H7 (cell line): ENCODE measurements at places on chromosomes 7 and 10. TPM values are rescaled to one million over a fixed set of nuclear protein-coding genes. Genes with fewer than 3 reads are reported as not detected.

DNA sequence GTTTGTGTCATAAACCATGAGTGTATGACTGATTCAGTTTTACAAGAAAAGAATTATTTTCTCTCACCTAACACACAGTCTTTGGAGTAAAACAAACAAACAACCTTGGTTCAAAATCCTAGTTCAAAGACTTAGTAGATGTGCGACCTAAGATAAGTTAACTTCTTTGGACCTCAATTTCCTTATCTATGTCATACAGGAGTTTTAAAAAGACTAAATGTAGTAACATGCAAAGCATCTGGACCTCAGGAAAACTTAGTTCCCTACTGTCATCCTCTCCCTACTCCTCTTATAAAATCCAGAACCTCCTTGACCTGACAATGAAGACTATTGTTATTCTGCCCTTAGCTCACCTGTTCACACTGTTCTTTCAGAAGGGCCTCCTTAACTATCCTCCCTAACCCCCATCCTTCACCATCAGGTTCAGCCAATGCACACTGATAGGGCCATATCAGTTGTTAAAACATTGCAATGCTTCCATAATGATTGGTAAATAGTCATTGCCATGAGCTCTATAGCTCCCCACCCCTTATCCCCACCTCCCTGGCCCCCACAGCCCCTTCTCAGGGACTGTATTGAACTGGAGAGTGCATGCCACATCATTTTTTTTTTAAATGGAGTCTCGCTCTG lies 28.8 kb upstream of the CCNJ start:
- DNase-seq, result no peak

DNA sequence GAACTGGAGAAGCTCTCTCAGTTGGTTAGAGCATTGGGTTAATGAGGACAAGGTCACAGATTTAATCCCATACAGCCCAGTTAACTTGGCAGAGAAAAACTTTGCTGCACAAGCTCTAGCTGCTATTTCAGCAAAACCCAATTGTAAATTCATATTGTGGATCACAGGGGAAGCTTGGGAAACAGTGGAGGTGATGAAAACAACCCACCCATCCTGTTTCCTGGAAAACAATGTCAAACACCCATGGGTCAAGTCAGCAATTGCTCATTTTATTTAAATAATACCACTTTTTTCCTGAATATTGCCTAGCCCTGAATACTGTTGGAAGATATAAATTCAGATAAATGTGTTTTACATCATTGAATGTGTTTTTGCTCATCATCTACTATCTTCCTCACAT lies 900.6 kb upstream of the LRRTM3 start:
- DNase-seq, result no peak

DNA sequence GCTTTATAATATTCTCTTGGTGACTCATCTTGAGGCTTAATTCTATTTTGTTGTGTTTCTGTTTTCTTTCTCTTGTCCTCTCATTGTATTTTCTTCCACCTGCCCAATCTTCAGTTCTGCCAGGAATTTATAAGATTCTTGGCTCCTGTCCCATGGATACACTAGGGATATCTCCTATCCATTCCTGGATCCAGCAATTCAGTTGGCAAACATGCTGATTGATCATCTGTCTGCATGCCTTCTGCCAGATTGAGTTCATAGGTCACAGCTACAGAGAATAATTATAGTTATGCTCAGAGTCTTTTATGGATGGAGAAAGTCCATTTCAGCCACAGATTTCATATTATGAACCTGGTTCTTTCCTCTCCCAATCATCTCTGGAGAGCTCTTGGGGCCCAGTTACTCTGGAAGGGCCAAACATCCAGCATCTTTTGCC lies 140.4 kb upstream of the MAGI2 start:
- no peak for DNase-seq

The TDRD1 gene
- 0.14 and 0.26 TPM in 2 replicates for total RNA-seq

DNA sequence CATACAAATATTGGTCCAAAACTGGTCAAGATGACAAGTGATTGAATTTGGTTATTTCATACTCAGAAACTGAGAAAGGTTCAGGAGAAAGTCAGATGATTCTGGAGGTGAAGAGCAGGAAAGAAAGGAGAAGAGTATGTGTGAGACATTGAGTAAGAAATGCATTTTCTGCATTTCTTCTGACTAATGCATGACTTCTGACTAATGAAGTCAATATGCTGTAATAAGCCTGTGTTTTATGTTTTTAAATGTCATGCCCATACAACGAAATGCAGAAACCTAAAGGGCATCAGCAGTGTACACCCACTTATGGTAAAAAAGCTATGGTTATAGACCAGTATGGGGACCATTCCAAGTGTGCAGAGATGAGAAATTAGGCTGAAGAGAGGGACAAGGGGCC lies 1227.8 kb upstream of the SORCS1 start:
- DNase-seq, result no peak

DNA sequence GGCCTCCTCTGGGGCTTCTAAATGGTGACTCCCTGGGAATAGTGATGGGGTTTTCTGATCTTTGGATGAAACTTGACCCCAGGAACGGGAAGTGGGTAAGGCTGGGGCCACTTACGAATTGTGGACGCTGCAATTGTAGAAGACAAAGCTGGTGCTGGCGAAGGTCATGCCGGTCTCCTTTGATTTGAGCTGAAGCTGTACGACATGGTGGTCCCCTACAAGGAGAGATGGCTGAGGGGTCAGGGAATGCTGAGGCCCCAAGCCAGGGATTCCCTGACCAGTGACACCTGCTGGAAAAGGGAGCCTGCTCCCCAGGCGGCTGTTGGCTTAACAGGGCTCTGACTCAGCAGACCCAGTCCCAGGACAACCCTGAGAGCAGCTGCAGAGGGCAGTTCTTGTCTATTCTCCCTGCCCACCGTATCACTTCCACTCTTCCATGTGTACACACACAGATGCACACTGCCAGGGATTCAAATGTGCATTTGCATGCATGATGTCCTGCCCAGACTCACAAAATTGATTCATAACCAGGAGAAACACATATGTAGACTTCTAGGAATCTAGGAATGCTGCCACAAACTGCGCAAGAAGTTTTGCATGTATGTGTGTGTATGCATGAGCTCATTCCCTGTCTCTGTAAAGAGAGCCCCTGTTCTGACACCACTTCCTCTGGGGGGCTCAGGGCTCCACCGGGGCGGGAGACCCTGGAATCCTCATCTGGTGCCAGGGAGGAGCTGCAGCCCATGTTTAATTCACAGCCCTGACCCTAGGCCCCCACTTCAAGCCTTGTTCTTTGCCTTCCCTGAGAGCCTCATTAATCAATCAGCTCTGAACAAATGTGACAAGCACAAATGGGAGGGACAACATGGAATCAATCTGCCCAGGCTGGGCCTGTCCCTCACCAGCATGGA lies 350.0 kb downstream of the PLXNA4 start:
- no peak for DNase-seq

The PRKAR1B gene
- 32.4 and 32.8 TPM in 2 replicates for total RNA-seq

The OR2A5 gene
- not detected in 2 replicates for total RNA-seq

The CC2D2B gene
- total RNA-seq, result 0.07 and 0.35 TPM in 2 replicates

The ADAM22 gene
- total RNA-seq, result 2.1 and 4.8 TPM in 2 replicates

The CRHR2 gene
- total RNA-seq, result not detected in 2 replicates

The TMEM236 gene
- 0.03 and 0.15 TPM in 2 replicates for total RNA-seq
